Epithelial cell of proximal tubule (primary cell): ENCODE measurements at places on chromosomes 11 and 22. TPM values are rescaled to one million over a fixed set of nuclear protein-coding genes. Genes with fewer than 3 reads are reported as not detected.

KCNJ4 gene
- total RNA-seq, result 0.07 TPM in 1 of 2 replicates, not detected in the other

C11orf87 gene
- not detected in 2 replicates for total RNA-seq

BEST1 gene
- 0.12 TPM in 1 of 2 replicates, not detected in the other for total RNA-seq

OLFML1 gene
- total RNA-seq, result not detected in 2 replicates
